Stimulated activated CD4-positive, alpha-beta T cell treated with anti-CD3 and anti-CD28 coated beads, Interleukin-12 subunit alpha, Interleukin-12 subunit beta, amount 100 ng/mL, for 24 hours (primary cell): ENCODE measurements at places on chromosomes 2 and 18.

DNA sequence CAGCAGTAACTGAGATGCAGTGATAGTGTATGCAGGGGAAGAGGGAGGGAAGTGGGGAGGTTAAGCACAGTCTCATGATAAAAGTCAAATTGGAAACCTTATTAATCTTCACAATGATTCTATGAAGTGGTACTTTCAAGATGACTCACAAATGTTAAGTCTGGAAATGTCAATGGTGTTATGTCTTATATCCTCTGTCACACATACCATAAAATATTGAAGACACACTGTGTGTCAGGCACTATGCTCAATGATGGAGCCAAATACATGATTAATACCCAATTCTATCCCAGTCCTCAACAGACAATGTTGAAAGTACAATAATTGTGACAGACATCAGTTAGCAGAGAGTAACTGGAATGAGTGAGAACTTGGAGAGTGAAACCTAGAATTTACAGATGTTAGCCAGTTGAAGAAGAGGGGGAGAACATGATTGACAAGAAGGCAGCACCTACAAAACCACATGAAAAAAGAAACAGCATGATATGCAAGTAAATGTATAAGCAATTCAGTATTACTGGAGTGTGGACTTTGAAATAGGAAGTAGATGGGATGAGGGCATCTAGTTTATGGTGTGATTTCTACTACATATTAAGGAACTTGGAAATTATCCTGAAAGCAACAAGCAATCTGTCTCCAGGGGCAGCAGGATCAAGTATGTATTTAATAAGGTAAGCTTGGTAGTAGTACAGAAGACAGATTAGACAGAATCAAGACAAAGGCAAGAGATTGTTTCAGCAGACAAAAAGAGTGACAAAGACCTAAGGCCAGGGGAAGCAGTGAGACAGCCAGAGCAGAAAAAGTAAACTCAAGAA lies 107.6 kb downstream of the STRN start:
- DNase-seq, result no peak

- no peak for DNase-seq
These were observed 91.6 kb downstream of the TTC32 start for GRCh38 chr2:19810148-19810547.

GRCh38 chr2:150716186-150716585 lies 228.7 kb upstream of the RND3 start:
- no peak for DNase-seq

GRCh38 chr2:126496493-126496892 lies 159.5 kb upstream of the GYPC start:
- DNase-seq, result no peak

DNA sequence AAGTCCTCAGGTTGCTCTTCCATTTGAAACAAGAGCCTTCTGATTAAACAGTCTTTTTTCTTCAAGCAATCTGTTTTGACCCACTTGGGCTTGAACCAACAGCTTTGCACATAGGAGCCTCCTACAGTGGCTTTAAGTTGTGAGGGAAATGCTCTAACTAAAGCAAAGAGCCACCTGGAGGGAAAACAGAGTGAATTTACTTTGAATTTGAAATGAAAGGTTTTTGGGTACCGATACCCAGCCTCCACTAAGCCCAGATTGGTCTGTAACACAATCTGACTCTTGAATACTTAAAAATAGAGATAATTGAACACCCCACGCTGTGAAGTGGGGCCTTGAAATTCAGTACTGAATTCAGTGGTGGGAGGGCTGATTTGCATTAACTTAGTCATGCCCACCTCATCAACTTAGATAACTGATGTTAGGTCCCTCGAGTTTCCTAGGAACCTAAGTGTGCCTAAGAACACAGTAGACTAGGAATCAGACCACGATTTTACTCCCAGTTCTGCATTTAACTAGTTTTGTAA lies 56.3 kb upstream of the ACVR1C start:
- DNase-seq, result no peak

- no peak for DNase-seq
These were observed 46.5 kb upstream of the RAB31 start for GRCh38 chr18:9661564-9661963.

GRCh38 chr2:33008716-33009115 lies 62.0 kb downstream of the LTBP1 start:
- no peak for DNase-seq

DNA sequence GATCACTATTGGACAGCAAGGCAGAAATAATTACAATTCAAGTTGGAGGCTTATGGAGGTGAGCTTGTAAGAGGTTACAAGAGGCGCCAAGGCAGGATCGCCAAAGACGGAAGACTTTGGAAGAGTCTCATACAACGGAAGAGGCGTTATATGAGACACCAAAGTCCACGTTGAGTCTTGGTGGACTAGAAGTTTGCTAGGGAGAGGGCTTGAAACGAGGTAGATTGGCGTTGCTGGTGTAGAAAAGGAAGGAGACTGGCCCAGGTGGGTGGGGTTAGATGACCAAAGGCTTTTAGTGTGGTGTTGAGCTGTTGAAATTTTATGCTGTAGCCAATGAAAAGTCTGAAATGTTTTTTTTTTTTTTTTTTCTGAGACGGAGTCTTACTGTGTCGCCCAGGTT lies 1.4 kb downstream of the MSH2 start:
- DNase-seq, result no peak

GRCh38 chr2:85327160-85327821 lies 498 bp downstream of the TGOLN2 start:
- no peak for DNase-seq

DNA sequence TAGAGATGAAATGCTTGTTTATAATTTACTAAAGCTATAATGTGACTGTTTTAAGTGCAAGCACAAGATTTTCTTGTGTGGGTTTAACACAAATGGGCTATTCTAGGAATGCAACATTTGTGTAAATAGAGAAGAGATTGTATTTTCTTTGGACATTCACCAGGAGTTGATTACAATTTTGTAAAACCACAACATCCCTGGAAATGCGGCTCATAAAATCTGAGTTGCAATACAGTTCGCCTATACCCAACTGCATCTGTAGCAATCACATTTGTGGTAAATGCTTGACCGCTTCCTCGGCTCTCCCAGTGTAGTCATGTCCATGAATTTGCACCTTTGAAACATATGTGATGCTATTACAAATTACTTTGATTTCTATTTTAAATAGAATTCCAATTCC lies 348.7 kb upstream of the CDH20 start:
- DNase-seq, result no peak

- DNase-seq, result no peak
These were observed 99.8 kb upstream of the ARHGAP28 start for GRCh38 chr18:6629635-6630140.

- DNase-seq, result no peak
These were observed 26.9 kb upstream of the KCTD1 start for GRCh38 chr18:26574958-26575864.

DNA sequence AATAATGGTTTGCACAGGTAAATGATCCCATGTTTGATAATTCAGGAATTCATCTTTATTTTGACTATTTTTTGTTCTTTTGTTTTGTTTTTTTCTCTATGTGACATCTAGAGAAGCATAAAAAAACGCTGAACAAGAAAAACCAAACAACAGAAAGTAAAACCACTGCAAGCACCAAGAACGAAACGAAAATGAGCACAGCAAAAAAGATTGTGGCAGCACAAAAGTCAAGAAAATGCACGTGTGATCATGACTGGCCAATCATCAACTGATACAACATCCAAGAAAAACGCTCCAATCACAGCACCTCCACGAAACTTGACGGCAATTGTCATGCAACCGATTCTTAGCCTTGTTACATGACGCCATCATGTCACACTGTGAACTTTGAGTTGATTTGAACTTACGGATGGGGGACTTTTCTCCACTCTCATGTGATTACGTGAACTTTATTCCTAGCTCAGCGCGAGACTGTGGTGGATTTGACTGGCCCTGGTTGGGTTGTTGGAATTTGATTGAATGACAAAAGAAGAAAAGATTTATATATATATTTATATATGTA lies 318.7 kb downstream of the CELF4 start:
- no peak for DNase-seq
